Activated gamma-delta T cell (primary cell): ENCODE measurements at places on chromosomes 3 and 15.

DNA sequence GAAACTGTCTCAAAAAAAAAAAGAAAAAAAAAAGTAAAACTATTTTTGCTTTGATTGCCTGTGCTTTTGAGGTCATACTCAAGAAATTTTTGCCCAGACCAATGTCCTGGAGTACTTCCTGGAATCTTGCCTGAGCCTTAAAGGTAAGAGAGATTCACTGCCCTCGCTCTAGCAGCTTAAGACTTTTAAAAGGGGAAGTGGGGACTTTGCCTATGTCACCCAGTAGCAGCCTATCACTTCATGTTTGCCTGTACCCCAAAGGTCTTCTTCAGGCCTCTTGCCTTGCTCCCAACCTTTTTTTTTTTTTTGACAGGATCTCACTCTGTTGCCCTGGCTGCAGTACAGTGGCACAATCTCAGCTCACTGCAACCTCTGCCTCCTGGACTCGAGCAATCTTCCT is 18.9 kb upstream of the GOLGB1 start:
- no peak for DNase-seq

GRCh38 chr3:56857178-56857577 is 55.4 kb upstream of the ARHGEF3 start:
- no peak for DNase-seq

- DNase-seq = no peak
These were observed 44.9 kb downstream of the DLEC1 start for GRCh38 chr3:38083871-38084333.

DNA sequence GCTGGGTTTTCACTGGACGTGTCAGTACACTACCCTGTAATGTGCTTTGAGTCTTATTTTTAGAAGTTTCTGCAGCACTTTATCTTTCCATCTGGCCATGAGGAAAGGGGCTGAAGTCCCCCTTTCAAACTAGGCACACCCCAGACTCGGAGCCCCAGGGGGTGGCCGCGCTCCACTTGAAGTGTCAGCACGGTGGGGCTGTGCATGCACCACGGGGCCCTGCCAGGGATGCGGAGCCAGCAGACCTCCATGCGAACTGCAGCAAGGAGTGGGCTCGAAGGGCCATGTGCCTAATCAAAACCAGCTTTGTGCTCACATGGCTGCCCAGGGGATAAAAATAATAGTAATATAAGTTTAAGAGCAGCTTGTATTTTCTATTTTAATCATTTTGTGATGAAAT is 100.9 kb upstream of the HACD2 start:
- DNase-seq = no peak

GRCh38 chr15:93319121-93319814 is 230.3 kb upstream of the RGMA start:
- DNase-seq = no peak

DNA sequence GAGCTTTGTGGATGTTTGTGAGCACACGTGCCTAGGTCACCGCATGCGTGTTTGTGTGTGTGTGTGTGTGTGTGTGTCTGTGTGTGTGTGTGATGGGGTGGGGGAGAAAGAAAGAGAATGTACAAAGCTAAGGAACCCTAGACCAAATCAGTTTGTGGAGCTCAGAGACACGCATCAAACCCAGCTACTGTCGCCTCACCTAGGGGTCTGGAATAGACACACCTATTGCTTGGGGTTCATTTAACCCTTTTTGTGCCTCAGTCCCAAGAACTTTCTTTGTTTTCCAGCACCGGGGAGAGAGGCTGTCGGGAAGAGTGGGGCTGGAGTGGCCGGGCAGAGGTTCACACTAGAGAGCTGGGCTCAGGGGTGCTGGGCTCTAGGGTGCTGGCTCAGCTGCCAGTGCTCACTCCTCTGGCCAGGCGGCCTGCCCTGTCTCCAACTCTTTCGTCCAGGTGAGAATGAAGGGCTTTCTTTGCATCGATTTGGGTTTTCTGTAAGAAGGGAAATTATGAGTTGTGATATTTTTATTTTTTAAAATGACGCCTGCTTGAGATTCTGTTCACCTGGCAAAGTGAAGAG is 221.6 kb downstream of the MEIS2 start:
- DNase-seq = no peak

GRCh38 chr15:50109076-50109987 is 9.7 kb downstream of the ATP8B4 start:
- no peak for DNase-seq
